ENCODE measurements at places on chromosomes 5 and 9.

DNA sequence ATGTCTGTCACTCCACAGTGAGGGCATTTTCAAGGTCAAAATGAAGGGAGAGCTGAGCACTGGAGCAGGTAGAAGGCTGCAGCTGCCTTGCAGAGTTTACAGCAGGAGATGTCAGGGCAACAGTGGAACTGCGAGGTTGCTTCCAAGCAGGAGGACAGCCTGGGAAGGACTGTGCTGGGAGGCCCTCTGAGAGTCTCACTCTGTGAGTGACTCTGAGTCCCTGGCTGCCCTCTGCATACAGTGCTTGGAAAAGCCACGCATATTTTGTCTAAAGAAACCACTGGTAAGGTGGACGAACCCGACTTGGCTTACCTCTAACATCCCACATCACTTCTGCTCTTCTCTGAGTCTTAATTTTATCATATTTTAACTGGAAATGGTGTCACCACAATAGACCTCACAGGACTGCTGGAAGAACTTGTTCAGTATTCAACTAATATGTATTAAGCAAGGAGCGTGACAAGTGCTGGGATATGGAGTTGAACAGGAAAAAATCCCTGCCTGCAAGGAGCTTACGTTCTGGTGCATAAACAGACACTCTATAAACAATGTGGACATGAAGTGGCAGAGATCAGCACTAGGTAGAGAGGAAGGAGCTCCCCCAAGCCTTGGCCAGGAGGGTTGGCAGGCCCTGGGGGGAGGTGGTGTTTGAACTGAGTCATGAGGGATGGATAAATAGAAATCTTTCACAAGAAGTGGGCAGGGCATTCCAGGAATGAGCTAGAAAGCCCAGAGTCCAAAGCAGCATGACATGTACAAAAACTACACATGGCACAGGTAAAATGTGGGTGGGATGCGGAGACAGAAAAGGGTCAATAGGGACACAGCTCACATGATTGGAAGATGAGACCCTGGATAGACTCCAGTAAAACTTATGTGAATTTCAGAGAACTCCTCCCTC is 64.0 kb upstream of the FOXE1 start:
- no peak for DNase-seq

DNA sequence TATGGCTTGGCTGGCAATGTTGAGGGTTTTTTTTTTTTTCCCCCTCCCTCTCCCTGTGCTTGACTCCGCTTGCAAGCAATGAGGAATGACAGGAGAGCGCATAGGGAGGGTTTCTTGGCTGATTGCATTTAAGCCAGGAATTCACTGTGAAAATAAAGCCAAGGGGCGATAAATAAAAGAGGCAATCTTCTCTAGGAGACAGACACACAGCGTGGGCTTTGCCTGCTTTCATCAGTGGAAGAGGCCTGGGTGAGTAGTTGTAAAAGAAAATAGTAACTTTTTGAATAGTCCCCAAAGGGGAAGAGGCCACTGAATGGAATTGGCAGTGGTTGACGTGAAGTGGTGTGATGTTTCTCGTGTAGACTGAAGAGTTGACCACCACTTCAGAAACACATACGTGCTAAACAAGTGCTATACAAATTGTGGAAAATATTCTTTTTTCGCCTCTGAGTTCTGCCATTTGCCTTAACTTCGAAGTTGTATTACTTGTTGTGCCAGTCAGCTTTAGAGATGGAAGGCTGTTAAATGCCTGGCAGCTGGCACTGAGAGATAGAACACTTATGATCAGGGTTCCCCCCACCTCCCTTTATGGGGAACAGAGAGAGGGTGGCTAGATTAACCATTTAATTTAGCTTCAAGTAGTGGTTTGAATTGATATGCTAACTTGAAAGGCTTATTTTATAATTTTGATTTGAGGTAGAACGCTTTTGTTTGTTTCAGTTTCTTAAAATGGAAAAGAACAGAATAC is 3.0 kb downstream of the ZSWIM6 start:
- no peak for DNase-seq

- DNase-seq, result no peak
These were observed 141.1 kb downstream of the ESM1 start for GRCh38 chr5:54844266-54844665.

- no peak for DNase-seq
These were observed 7.0 kb upstream of the RASGEF1C start for GRCh38 chr5:180215783-180216630.

DNA sequence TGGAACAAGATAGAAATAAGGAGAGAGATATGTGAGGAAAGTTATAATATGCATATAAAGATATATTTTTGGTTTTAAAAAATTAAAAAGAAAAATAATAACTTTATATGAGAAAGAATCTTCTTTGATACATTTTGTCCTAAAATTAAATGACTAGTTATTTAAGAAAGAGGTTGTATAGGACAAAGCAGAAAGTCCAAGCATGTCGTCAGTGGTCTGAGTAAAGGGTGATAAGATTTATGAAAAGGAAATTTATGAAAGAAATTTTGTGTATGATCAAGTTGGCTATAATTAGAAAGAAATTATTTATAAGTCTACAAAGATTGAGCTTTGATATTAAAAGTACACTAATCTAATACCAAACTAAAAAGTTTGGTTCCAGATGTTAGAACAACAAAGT is 32.0 kb downstream of the GTF3C4 start:
- DNase-seq, result no peak

DNA sequence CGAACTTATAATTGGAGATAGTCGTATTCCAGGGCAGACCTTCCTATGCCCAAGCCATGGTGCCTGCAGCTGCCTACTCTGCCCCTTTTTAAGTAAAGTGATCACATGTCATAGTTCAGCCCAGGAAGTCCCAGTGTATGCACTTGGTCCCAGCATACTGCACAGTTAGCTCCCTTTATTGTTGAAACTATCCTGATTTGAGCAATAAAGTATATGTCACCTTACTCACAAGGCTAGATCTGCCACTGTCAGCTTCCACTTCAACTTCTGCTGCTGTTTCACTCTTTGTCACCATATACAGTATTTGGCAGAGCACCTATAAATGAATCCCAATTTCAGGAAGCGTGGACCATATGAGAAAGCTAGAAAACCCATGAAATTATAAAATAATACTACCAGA is 103.8 kb upstream of the PTGER4 start:
- no peak for DNase-seq

DNA sequence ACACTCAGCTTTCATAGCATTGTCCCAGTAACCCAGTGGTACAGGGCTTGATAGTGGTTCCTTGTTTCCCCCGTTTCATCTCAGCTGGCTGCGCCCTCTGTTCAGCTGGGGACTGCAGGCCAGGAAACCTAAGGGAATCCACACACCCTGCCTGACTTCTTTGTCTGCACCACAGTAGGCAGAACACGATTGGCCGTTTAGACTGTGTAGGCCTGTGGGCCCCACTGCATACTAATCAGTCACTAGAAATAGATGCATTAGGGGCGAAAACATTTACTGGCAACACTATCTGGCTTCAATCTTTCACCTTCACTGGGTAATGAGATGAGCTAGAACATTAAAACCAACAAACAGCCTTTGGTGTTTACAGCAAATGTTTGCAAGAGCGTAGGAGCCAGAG is 512.7 kb upstream of the BRINP1 start:
- DNase-seq, result no peak

DNA sequence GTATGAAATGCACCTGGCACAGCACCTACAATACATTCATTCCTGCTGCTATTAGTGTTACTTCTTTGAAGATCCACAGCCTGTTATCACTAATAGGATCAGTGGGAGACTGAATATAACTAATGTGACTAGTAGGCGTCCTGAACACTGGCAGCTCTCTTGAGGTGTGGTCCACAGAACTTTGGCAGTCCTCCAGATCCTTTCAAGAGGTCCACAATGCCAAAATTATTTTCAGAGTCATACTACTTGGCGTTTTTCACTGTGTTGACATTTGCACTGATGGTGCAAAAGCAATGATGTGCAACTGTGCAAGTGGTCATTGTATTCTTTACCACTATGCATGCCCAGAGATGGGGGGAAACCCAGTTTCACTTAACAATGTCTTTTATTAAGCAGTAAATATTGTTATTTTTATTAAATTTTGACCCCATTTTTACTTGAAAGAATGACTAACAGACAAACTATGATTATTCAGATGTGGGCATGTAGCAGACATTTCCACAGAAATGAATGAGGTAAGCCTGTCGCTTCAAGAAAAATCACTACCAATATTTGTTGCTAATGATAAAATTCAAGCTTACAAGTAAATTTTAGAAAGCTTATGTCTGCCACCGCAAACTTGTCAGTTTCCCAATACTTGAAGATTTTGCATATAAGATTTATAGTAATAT is 48.9 kb downstream of the ADRB2 start:
- no peak for DNase-seq

DNA sequence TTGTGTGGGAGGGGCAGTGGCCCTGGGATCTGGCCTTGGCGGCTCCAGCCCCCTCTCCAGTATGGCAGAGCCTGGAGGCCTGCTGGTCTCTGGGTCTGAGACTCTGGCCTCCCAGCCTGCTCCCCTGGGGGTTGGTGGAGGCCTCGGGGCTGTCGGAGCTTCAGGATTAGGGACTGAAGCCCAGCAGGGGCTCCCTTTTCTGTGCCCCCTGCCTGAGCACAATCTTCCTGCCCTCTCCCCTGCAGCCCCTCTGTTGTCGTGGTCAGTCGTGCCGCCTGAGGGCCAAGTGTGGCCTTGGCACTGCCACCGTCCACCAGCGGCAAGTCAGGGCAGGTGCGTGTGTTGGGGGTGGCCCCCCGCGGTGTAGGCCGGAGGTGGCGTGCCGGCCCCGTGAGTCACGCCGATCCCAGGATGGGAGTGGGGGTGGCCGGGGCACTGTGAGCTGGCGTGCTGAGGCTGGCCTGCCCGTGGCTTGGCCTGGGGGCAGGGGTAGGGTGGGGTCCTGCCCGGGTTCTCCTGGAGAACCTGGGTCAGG is 53.6 kb downstream of the RXRA start:
- no peak for DNase-seq

- no peak for DNase-seq
These were observed 142.6 kb downstream of the KCTD16 start for GRCh38 chr5:144313147-144313726.

- DNase-seq, result no peak
These were observed 66.7 kb downstream of the DAB2IP start for GRCh38 chr9:121718084-121718483.

GRCh38 chr9:132982458-132982857 is 4.0 kb downstream of the GFI1B start:
- peak; percentile 55 for DNase-seq

- DNase-seq, result no peak
These were observed 566.4 kb downstream of the DNAH5 start for GRCh38 chr5:13378091-13378490.

DNA sequence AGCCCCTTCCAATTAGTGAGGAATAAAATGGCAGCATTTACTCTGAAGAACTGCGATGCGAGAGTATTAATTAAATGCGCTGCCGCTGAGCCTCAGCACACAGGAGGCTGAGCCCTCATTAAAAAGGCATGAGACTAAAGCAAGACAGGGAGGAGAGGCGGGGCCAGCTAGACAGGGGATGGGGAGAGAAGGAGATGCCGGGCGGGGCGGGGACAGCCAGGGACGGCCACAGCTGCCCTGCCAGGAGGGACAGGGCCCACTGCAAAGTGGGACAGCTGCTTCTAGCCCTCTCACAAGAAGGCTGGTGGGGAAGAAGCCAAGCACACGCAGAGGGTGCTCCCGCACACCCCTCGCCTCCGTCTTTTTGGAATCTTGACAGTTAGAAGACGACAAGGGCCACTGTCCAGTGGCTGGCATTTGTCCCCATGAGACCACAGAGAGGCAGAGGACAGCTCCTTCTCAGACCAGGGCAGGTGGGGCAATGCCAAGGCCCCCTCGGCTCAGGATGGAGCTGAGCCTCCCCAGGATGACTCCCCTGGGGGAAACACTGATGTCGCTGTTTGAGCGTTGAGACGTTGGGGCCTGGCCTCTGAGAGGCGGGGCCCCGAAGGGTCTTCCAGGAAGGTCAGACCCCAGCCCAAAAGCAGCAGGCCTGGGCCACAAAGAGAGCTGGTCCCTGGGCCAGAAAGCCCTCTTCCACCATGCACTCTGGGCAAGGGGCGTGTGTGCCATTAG is 26.9 kb downstream of the ADAMTS2 start:
- no peak for DNase-seq

DNA sequence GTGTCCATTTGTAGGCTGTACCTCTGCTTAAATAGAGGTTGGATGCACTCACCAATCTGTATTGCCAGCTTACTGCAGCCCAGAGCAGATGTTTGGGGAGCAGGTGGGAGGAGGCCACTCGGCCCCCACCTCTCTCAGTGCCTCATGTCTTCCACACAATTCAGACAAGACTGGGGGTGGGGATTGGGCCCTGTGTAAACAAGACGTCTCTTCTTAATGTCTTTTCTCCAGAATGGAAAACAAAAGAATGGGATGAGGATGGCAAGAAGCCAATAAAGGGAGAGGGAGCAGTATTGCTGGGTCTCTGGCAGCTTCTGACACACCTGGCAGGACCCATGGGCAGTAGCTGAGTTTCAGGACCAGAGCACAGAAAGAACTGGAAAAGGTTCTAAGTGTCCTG is 64.9 kb downstream of the SIL1 start:
- DNase-seq, result no peak

DNA sequence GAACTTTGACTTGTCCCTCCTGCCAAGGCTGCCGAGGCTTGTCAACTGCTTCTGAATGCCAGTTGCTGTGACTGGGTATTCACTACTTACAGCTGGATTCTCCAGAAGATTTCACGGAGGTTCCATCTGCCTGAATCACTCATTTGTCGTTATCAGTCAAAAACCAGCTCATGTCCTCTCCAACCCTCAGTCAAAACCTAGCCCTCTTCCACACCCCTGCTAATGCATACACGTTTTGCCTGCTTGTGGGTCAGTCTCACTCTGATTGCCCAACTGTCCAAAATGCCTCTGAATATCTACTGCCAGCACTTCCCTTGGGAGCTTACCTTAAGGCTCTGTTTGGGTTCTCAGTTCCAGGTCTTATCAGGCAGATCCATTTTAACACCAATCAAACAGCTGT is 238.6 kb upstream of the TMEM161B start:
- no peak for DNase-seq

DNA sequence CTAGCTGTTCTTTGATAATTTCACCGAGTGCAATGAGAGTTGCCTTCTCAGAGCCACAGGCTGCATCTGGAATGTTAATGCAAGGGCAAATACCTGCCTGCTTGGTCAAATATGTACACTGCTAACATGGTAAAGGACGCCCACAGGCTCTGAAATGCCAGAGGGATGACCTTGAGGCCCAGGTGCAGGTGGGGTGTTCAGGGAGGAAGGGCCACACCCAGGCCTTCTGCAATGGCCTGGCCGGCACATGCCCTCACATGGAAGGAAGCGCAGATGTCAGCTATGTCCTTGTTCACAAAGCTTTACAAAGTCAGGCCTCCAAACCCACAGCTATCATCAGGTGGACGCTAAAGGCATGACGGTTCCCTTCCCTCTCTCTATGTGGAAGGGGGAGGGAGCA is 48.6 kb downstream of the HRH2 start:
- DNase-seq, result no peak

All from hematopoietic multipotent progenitor cell (in vitro differentiated cells).